Right atrium auricular region (tissue), 2 donors: ENCODE measurements at places on chromosomes 13 and 19. TPM values are rescaled to one million over a fixed set of nuclear protein-coding genes. Genes with fewer than 3 reads are reported as not detected.

DNA sequence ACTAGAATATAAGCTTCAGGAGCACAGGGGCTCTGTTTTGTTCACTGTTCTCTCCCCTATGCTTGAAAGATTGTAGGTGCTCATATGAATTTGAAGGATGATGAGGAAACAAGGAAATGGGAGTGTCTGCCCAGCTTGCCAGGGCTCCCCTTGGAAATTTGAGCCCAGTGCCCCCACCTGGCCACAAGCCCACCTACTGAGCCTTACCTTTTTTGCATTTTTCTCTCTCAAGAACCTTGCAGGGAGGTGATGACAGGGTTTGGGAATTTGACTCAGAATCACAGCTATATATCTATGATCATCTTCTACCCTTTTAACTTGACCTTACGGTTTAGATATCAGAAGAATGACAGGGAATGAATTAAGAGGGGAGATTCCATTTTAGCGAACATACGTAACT is 33.8 kb downstream of the SERP2 start:
- DNase-seq: no peak

DNA sequence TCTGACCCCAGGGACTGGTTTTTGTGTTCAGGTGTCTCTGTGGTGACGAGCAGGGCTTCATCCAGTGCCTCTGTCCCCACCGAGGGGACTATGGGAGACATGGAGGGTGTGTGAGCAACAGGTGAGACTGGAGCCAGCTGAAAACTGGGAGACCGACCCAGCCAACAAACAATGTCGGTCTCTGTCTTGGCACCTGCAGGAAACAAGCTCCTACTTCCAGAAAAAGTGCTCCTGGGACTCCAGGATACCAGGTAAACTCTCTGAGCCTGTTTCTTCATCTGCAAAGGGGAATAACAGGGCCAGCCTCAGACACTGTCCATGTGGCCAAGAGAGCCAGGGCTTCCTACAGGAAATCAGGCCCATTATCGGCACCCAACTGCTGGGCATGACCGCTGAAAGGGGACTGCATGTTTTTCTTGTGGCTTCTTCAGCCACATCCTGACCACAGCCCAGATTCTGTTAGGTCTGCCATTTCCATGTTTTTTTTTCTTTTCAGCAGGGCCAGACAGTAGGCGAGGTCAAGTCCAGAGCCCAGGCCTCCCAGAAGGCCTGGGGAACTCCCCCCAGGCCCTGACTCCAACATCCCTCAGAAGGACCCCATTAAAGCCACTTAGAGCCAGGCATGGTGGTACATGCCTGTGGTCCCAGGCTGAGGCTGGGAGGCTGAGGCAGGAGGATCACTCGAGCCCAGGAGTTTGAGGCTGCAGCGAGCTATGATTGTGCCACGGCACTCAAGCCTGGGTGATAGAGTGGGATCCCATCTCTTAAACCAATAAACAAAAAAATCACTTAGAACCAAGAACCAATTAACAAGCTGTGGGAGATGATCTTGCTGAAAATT is 836 bp upstream of the BST2 start:
- no peak for DNase-seq

- no peak for DNase-seq
Measured at GRCh38 chr13:104132849-104133248, 1066.6 kb upstream of the SLC10A2 start.

- DNase-seq: no peak
Measured at GRCh38 chr13:95516021-95516420, 36.5 kb upstream of the CLDN10 start.

DNA sequence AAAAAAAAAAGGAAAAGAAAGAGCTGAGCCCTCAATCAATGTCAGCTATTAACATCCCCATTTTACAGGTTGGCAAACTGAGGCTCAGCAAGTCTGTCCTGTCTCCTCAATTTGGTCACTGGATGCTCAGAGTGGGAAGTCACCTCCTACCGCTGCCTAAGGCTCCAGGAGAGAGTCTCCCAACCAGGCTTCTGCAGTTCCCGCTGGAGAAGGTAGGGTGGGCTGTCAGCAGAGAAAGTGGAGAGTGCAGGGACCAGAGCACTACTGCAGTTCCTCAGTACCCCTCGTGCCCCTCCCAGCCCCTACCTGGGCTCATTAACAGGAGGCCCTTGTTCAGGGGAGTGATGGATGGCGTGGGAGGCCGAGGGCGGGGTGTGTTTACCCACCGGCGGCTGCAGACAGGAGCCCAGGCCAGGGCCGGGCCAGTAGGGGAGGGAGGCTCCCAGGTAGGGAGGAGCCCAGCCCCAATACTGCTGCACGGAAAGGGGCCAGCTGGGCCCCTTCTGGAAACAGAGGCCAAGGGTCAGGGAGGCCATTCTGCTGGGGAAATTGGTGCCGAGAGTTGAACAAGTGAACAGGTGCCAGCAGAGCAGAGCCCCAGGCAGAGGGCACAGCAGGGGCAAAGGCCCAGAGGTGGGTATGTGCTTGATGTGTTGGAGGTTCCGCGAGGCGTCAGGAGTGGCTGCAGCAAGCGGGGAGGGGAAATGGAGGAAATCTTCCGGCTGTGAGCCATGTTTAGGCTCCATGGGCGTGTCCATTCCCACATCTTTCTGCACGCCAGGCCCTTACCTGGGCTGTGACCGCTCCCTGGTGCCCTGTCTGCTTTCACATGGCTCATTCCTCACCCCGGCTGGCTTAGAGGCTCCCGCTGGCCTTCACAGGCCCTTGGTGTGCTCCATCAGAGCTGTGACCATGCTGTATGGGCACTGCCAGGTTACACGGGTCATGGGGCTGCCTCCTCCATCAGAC is 7.6 kb upstream of the COMP start:
- DNase-seq: no peak

DNA sequence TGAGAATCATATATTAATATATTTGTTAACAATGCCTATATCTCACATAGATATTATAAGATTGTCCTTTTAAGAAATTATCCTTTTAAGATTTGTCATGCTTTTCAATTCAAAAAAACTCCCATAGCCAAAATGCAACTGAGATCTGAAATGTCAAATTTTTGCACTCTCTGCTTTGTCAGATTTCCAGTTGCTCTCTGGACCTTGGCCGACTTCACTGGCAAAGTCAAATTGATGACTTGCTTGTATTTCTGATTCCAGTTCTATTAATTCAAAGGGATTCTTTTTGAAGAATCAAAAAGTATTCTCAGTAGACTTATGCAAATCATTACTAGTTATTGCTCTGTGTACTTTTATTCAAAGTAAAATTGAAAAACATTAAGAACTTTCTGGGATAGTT is 101.2 kb upstream of the SCEL start:
- no peak for DNase-seq

GRCh38 chr19:53013621-53014020 is at the start of gene ERVV-1:
Gene ERVV-1, plus strand, starts transcription at chr19:53013921. Its CDS starts 170 bp downstream, at chr19:53014091.
- DNase-seq: no peak

DNA sequence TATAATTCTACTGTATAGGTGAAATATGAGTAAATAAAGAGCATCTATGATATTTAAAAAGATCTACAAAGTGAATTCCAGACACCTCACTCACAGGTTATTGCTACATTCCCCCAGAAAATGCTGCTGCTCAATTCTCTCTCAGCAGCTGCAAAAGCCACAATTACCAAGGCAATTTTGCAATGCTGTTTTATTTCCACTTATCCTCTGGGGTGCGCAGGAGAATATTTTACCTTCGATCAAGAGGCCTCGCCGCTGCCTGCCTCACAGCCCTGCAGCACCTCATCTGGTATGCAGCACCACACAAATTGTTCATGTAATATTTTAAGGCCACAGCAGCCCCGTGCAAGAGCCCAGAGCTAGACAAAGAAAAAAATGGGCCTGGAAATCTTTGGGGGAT is 333.2 kb downstream of the DNAJC15 start:
- DNase-seq: no peak

- no peak for DNase-seq
Measured at GRCh38 chr19:9011875-9012274, 1.7 kb upstream of the MUC16 start.

- DNase-seq: no peak
Measured at GRCh38 chr19:46756544-46756888, 10.3 kb upstream of the STRN4 start.

GRCh38 chr19:1744133-1744665 is 9.1 kb upstream of the ONECUT3 start:
- no peak for DNase-seq

- DNase-seq: peak; percentile 90
Measured at GRCh38 chr13:32261567-32261966, 53.6 kb downstream of the ZAR1L start.

DNA sequence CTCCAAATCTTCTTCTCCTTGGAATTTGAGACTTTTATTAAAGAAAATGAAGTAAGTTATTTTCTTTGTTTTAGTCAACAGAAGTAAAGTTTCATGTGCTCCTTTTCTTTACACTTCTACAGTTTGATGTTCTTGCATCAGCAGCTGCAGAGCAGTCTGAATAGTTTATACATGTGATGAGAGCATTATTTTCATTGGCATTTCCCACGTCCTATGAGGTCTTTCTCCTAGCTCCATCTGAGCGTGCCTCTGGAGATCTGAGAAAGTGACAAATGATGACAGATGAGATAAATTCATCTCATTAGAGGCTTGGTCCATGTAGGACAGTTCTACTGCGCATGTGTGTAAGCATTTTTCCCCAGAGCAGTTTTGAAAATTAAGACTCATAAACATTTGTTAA is 1290.0 kb downstream of the UQCRFS1 start:
- no peak for DNase-seq

GRCh38 chr13:20064128-20064527 is 96.7 kb downstream of the GJA3 start:
- no peak for DNase-seq

URAD gene
- not detected for total RNA-seq

RNF113B gene
- total RNA-seq: not detected

FLT1 gene
- 40.0 TPM for total RNA-seq

IRGC gene
- not detected for total RNA-seq

CEACAM7 gene
- not detected for total RNA-seq

MBD3L3 gene
- not detected for total RNA-seq

ZNF284 gene
- total RNA-seq: 1.2 TPM
